ENCODE measurements at places on chromosomes 1 and 21.
A peak's percentile ranks its signal among the peaks of the same experiment; 100 is the strongest.

- DNase-seq, result peak; percentile 74
Observed at GRCh38 chr1:91736715-91737615, 149.0 kb downstream of the TGFBR3 start.

- no peak for DNase-seq
Observed at GRCh38 chr21:39638281-39638680, 25.5 kb downstream of the B3GALT5 start.

DNA sequence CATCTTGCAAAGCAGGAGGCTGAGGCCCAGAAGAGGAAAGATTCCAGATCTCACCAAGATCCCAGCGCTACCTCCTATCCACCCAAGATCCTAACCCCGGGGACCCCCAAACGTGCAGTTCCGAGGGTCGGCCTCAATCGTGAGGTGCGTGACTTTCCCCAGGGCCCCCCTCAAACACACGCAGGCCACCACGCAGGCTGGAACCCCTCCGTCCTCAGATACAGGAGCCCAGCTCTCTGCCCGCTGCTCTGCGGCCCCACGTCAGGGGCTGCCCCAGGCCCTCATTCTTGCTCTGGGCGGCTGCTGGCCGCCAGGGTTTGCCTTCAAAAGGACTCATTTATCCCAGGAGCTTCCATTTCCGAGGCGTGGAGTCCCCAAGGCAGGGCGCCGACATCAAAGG is 39.9 kb downstream of the KRTAP10-1 start:
- no peak for DNase-seq

DNA sequence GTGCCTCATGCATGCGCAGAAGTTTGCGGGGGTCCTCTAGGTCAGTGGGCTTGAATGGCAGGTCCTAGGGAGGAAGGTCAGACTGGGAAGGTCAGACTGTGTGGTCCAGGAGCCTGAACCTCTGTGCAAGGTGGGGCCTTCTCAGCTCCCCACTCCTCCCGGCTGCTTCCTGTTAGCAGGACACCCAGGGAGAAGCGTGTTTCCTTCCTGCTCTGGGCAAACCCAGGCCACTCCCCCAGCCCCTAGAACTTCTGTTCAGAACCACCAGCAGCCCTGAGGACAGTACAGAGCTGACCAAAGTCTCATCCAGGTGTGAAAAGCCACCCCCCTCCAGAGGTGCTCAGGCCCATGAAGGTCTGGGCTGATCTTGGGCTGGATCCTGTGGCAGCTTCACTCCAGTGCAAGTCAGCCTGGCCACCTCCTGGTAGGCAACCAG is 29.9 kb downstream of the NAV1 start:
- no peak for DNase-seq

DNA sequence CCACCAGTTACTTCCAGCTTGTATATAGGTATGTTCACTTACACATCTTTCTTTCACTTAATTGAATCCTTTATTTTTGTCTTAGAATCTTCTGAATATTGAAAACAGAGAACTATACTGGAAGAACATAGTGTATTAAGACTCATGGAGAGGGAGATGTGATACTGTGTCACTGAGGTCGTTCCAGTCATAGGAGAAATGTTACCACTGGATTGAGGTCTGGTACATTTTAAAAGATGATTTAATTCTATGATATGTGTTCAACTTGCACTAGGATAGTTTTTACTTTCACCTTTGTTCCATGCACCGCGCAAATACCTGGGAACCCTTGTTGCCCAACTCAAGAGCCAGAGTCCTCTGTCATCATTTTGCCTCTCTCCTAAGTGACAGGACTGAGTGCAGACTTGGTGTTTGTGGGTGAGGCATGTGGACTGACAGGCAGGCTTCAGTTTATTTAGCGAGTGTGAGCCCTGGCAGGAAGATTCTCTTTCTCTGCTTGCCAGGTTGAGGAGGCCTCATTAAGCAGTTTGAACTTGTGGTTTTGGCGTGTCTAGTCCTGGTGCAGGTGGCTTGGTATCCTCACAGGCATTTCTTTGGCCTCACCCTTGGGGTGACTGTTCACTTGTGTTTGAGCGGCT is 63.7 kb downstream of the DYRK1A start:
- DNase-seq, result no peak

GRCh38 chr1:87024936-87025540 is 110.6 kb downstream of the HS2ST1 start:
- DNase-seq, result peak; percentile 64

DNA sequence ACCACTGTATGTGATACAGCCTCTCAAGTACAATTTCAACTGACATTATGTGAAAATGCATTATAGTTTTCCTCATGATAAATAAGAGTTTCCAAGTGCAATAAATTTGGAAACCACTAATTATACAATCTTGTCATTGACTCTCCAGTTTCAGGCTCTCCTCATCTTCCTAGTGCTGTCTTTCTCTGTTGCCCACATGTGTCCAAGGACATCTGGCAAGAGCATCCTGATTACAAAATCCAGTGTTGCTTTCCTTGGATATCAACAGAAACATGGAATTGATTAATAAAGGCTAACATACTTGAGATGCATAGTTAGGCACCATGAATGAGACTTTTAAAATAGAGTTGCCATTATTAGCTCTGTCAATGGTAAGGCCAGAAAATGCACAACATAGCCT is 15.6 kb upstream of the MAP10 start:
- no peak for DNase-seq

DNA sequence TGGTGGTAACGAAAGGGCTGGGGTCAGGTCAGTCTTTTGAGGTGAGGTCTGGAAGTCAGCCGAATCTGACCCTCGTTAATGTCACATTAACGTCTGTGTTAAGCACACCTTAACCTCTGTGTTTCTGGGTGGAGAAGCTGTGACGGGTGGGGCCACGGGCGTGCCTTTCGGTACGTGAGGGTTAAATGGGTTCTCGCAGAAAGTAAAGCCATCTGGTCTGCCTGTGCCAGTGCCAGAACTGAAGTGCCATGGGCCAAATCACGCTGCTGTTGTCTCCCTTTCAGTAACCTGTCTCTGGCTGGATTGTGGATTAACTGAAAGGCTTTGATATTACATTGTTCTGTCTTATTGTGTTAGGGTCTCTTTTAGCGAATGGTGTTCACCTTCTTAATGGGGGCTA is 14.4 kb downstream of the URB2 start:
- DNase-seq, result no peak

GRCh38 chr1:231630558-231631205 is 4.1 kb downstream of the DISC1 start:
- peak; percentile 5 for DNase-seq

- DNase-seq, result peak; percentile 74
Observed at GRCh38 chr1:218945050-218945449, 228.6 kb upstream of the LYPLAL1 start.

DNA sequence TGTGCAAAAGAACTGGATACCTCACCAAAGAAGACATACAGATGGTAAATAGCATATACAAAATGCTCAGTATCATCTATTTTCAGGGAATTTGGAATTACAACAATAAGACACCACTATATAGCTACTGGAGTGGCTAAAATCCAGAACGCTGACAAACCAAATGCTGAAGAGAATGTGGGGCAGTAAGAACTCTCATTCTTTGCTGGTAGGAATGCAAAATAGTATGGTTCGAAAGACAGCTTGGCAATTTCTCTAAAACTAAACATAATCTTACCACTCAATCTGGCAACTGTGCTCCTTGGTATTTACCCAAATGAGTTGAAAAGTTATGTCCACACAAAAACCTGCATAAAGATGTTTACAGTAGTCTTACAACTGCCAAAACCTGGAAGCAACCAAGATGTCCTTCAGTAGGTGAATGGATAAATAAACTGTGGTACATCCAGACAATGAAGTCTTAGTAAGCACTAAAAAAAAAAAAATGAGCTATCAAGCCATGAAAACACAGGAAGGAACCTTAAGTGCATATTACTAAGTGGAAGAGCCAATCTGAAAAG is 26.5 kb downstream of the TARBP1 start:
- no peak for DNase-seq

GRCh38 chr1:159889821-159890252 is 10.1 kb downstream of the CFAP45 start:
- DNase-seq, result peak; percentile 85

DNA sequence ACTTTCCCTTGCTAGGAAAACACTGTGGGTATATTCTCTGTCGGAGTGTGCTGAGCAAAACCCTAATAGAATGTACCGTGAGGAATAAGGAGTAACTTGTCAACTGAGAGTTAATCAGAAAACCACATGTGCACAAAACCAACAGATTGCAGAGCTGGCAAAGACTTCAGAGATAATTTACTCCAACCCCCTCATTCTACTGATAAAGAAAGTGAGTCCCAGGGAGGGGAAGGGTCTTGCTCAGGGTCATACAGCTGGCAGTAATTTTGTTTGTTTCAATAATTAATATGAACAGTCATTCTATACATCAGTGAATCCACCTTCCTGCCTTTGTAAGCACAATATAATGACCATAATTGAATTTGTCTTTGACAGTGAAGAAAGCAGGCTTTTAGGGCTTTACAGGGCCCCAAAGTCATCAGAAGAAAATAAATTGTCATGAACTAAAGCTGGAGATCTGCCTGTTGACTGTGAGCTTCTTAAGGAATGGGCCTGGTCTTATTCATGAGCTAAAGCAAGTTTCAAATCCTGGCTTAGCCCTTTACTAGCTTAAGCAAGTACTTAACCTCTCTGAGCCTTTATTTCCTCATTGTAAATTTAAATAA is 67.2 kb upstream of the HOOK1 start:
- no peak for DNase-seq

DNA sequence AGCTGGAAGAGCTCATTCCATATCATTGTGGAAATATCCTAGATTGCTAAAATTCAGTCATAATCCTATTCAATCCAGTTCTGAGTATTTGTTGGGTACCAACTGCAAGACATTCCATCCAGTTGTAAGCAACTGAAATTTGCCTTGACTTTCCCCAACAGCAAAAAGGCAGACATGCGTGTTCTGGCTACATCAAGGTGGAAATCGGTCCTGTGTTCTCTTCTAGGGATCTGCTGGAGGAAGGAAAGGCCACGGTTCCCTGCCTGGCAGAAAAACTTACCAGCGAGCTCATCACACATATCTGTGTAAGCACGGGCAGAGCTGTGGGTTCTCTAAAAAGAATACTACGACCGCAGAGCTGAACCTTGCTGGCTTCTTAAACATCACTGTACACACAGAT is 17.5 kb downstream of the MX1 start:
- DNase-seq, result no peak

DNA sequence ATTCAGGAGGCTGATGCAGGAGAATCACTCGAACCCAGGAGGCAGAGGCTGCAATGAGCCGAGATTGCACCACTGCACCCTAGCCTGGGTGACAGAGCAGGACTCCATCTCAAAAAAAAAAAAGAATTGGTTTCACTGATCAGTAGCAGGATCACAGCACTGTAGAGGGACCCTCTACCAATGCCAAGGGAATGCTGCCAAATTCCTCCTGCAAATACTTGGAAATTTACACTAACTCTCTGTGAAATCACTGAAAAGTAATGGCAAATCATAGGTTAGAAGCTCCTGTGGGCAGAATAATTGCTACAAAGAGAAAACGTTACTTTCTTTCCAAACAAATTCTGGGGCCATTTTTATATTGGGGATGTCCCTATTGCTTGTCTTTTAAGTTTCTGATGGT is 6.7 kb upstream of the GPR25 start:
- no peak for DNase-seq

DNA sequence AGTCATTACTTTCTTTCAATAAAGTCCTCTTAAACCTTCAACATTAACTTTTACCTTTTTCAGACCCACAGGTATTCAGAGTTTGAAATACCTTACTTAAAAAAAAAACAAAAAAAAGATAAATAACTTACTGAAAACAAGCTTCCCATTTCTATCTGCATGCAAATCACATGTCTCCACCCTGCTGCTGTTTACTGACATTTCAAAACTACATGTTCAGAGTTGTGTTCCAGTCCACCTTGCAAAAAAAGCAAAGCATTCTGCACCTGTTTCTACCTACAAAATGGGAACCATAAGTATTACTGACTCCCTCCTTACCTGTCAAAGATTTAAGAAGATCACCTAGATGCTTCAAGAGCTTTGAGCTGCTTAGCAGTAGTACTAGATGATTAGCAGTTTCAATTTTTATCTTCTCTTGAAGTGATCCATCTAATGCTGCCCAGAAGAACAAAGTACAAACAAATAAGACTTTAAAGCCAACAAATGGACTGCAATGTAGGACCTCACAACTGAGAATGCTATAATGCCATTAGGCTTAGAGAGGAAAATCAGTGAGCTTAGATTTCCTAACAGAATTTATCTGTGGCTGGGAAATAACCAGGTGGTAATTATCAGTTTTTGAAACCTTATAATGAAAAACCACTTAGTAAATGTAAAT is 61.2 kb downstream of the ANKRD13C start:
- DNase-seq, result no peak

DNA sequence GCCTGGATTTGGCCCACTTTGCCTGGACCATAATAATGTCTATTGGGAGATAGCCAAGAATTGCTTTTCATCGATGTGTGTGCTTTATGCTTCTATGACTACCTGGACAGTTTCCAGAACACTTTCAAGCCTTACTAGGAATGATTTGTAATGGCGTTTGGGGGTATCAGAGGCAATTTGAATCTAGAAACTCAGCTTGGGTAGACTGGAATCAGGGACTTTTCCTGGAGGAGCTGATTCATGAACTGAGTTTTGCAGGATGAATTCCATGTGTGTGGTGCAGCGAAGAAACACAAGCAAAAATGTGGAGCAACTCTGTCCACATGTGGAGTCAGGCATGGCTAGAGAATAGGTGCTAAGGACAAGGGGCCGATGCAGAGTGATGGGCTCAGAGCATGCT is 11.9 kb upstream of the TMEM61 start:
- DNase-seq, result no peak

DNA sequence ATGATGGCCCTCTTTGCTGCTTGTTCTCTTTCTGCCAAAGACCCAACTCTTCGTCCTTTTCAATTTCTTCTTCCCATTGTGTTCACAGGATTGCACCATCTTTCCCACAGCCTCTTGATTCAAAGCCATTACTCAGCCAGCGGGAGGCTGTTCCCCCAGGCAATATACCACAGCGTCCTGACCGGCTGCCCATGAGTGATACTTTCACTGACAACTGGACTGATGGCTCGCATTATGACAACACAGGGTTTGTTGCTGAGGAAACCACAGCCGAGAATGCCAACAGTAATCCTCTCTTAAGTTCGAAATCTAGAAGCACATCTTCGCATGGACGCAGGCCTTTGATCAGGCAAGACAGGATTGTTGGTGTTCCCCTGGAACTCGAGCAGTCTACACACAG is 167.4 kb downstream of the LRRC40 start:
- peak; percentile 55 for DNase-seq

GRCh38 chr1:218412171-218412570 is 67.0 kb downstream of the TGFB2 start:
- peak; percentile 45 for DNase-seq

DNA sequence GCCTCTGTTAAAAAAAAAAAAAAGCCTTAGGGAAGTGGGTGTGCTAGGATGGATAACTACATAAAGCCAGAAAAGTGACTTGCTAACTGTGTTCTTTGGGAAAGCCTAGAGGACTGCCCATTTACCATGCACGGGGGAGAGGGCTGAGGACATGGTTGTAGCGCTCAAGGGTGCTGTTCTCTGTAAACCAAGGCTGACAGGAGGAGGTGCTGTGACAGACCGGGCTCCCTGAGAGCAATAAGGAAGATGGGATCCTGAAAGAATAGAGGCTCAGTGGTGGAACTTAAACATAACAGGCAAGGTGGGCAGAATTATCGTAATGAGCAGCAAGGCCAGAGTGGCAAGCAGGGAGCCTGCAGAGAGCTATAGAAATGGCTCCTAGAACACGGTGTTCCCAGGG is 98.5 kb upstream of the DISP3 start:
- DNase-seq, result no peak
